ENCODE measurements at places on chromosomes 1 and 21. TPM values are rescaled to one million over a fixed set of nuclear protein-coding genes. Genes with fewer than 3 reads are reported as not detected.

SNX27 gene
- 25.9 TPM for total RNA-seq

TTLL10 gene
- not detected for total RNA-seq

SERPINC1 gene
- 0.61 TPM for total RNA-seq

DSCAM gene
- not detected for total RNA-seq

CELA2A gene
- total RNA-seq = 35.1 TPM

PLA2G4A gene
- total RNA-seq = 6.6 TPM

AKR7A3 gene
- 1.3 TPM for total RNA-seq

PKP1 gene
- total RNA-seq = not detected

MMP23B gene
- total RNA-seq = 7.8 TPM

DNA sequence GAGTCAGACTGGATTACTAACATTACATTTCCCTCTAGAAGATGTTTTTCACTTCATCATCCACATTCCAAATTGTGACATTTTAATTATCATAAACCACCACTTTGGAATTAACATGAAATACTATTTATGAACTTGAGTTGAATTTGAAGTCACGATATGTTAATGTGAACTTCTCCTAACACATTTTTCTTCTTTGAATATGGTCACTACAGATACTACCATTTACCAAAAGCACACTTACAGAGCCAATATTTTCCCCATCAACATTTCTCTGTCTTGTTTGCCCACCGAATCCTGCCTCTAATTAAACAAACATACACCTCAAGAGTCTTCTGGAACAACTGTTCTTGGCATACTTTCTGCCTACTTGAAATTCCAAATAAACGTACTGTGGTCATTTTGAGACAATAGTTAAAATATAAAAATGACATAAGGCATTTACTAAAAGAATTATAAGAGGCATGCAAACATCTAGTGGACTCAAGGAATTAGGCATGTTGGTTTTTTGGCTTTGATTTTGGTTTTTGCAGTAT, 177.4 kb downstream of the AKT3 start:
- no peaks in the 10 kb centered on the region for H3K36me3 ChIP-seq
- H3K4me1 ChIP-seq = no peaks in the 10 kb centered on the region
- H3K27me3 ChIP-seq = no peaks in the 10 kb centered on the region
- no peak overlapping the region for H3K4me3 ChIP-seq
- no peak overlapping the region for H3K27ac ChIP-seq
- no peak for DNase-seq

GRCh38 chr1:2335721-2336455, 55.5 kb downstream of the MORN1 start:
- H3K27ac ChIP-seq = no peak overlapping the region
- H3K4me1 ChIP-seq = no peaks in the 10 kb centered on the region
- H3K4me3 ChIP-seq = no peak overlapping the region
- H3K36me3 ChIP-seq = no peaks in the 10 kb centered on the region
- H3K27me3 ChIP-seq = no peaks in the 10 kb centered on the region

DNA sequence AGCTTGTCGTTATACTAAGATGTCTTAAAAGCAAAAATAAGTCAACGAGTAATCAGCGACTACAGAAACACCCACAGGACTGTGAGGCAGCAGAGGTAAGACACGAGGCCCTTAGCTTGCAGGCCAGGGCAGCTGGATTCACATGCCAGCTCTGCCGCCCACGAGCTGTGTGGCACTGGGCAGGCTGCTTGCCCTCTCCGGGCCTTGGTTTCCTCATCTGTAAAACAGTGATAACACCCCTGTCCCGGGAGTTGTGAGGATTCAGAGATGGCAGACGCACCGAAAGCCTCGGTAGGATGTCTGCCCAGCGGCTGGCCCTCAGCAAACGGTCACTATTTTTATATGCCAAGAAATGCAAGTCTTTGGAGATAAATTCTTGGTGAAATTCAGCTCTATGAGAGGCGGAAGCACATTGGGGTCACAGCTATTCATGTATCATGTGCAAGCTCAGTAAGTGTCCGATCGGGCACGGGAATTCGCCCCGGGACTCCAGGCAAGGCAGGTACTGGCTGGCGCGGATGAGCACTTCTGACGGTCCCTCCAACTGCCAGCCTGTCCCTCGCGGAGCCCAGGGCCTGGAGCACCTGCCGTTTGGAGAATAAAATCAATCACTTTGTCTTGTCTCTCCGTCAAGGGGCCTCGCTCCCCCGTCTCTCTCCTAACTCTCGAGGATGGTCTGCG, 1.1 kb downstream of the C2CD2 start:
- H3K36me3 ChIP-seq = no peaks in the 10 kb centered on the region
- no peak for DNase-seq
- peaks cover 64% of the 10 kb centered on the region for H3K4me1 ChIP-seq
- H3K27ac ChIP-seq = peak overlapping the region; percentile 96

- no peak for DNase-seq
- no peaks in the 10 kb centered on the region for H3K36me3 ChIP-seq
- H3K4me1 ChIP-seq = no peaks in the 10 kb centered on the region
Measured at GRCh38 chr1:170823120-170823519, 112.2 kb upstream of the MROH9 start.

- DNase-seq = peak; percentile 25
- H3K4me1 ChIP-seq = no peaks in the 10 kb centered on the region
- H3K27me3 ChIP-seq = no peaks in the 10 kb centered on the region
Measured at GRCh38 chr1:43796111-43796581, 88.8 kb downstream of the ST3GAL3 start.

DNA sequence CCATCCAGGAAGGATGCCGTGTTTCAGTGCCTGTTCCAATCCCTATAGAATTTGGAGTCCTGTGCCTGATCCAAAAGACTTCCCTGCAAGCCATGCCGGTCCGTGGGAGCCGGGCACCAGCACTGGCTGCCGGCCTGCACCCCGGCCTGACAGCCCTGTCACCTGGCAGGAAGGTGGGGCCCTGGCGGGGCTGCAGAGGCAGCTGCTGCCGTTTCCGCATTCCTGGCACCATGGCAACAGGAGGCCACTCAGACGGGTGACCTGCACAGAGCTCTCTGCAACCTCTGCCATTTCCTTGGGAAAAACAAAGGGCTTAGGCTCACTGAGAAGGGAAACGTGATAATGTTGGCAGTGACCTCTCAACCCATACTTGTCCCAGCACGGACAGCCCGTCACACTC, 63.2 kb upstream of the TMEM51 start:
- no peak overlapping the region for H3K27ac ChIP-seq

- no peak for DNase-seq
- no peak overlapping the region for H3K4me3 ChIP-seq
- no peaks in the 10 kb centered on the region for H3K36me3 ChIP-seq
- peaks cover 24% of the 10 kb centered on the region for H3K4me1 ChIP-seq
Measured at GRCh38 chr1:2532485-2533160, 2.6 kb upstream of the HES5 start.

GRCh38 chr1:10918531-10918930, 93.9 kb upstream of the TARDBP start:
- H3K4me3 ChIP-seq = no peak overlapping the region
- H3K27me3 ChIP-seq = no peaks in the 10 kb centered on the region
- no peak for DNase-seq
- H3K36me3 ChIP-seq = no peaks in the 10 kb centered on the region
- no peaks in the 10 kb centered on the region for H3K4me1 ChIP-seq

GRCh38 chr1:221759436-221759835, 17.5 kb upstream of the DUSP10 start:
- H3K27ac ChIP-seq = no peak overlapping the region
- H3K27me3 ChIP-seq = no peaks in the 10 kb centered on the region
- DNase-seq = no peak
- H3K4me1 ChIP-seq = peaks cover 4% of the 10 kb centered on the region

GRCh38 chr1:165288350-165289120, 68.0 kb downstream of the LMX1A start:
- no peak for DNase-seq
- H3K4me1 ChIP-seq = no peaks in the 10 kb centered on the region
- H3K36me3 ChIP-seq = no peaks in the 10 kb centered on the region
- H3K27ac ChIP-seq = no peak overlapping the region
- no peak overlapping the region for H3K4me3 ChIP-seq

GRCh38 chr1:157086299-157086698, 13.3 kb downstream of the ETV3L start:
- H3K27me3 ChIP-seq = no peaks in the 10 kb centered on the region
- no peaks in the 10 kb centered on the region for H3K4me1 ChIP-seq
- no peak overlapping the region for H3K27ac ChIP-seq
- no peak overlapping the region for H3K4me3 ChIP-seq
- H3K36me3 ChIP-seq = no peaks in the 10 kb centered on the region
- DNase-seq = no peak

DNA sequence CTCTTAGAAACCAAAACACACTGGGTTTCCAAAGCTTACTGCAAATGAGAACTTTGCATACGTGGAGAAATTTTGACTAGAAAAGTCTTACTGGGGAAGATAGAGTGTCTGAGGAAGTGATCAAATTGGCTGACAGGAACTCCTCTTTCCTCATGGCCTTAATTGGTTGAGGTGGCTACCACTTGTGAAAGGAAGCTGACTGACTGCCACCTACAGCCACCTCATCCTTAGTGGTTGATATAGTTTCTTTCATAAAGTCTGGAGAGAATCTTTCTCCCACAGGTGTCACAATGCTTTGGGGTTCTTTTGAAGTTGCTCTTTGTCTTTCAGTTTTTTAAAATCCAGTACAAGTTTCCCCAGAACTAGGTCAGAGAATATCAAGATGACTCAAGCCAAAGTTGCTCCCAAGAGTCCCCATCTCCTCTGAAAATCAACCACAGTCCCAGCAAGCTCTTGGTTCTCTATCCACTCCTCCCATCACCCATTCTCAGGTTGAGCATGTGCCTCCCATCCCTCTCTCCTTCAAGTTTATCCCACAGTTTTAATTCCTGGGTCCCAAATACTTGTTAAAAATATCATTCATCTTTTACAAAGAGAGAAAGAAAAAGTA, 43.3 kb downstream of the GPR88 start:
- no peak for DNase-seq
- H3K27ac ChIP-seq = no peak overlapping the region

GRCh38 chr1:185154912-185155513, 1.7 kb downstream of the TRMT1L start:
- DNase-seq = no peak
- H3K27ac ChIP-seq = no peak overlapping the region
- H3K27me3 ChIP-seq = no peaks in the 10 kb centered on the region
- H3K4me1 ChIP-seq = peaks cover 13% of the 10 kb centered on the region
- H3K4me3 ChIP-seq = no peak overlapping the region
- no peaks in the 10 kb centered on the region for H3K36me3 ChIP-seq

DNA sequence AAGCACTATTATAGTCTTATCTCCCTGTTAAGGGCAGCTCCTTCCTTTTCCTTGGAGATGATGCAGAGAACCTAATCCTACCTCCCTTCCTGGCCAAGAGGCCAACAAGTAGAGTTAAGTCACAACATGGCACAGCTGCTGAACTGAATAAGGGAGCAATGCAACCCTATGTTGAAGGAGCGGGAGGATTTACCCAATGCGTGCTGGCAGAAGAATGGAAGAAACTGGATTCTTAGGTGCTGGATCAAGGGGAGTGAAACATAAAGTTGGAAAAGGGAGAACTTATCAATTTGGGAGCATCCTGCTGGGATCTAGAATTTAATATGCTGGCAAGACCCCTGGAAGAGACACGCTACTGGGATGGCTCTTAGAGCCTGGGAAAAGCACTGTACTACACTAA, 12.0 kb upstream of the HUNK start:
- H3K27me3 ChIP-seq = peaks cover 3% of the 10 kb centered on the region
- DNase-seq = no peak
- no peaks in the 10 kb centered on the region for H3K4me1 ChIP-seq
- H3K4me3 ChIP-seq = no peak overlapping the region
- no peak overlapping the region for H3K27ac ChIP-seq
- no peaks in the 10 kb centered on the region for H3K36me3 ChIP-seq

- no peak for DNase-seq
- H3K27ac ChIP-seq = no peak overlapping the region
- H3K36me3 ChIP-seq = no peaks in the 10 kb centered on the region
- H3K4me1 ChIP-seq = no peaks in the 10 kb centered on the region
- peaks cover 19% of the 10 kb centered on the region for H3K27me3 ChIP-seq
Measured at GRCh38 chr21:44919913-44920693, 596 bp downstream of the ITGB2 start.

DNA sequence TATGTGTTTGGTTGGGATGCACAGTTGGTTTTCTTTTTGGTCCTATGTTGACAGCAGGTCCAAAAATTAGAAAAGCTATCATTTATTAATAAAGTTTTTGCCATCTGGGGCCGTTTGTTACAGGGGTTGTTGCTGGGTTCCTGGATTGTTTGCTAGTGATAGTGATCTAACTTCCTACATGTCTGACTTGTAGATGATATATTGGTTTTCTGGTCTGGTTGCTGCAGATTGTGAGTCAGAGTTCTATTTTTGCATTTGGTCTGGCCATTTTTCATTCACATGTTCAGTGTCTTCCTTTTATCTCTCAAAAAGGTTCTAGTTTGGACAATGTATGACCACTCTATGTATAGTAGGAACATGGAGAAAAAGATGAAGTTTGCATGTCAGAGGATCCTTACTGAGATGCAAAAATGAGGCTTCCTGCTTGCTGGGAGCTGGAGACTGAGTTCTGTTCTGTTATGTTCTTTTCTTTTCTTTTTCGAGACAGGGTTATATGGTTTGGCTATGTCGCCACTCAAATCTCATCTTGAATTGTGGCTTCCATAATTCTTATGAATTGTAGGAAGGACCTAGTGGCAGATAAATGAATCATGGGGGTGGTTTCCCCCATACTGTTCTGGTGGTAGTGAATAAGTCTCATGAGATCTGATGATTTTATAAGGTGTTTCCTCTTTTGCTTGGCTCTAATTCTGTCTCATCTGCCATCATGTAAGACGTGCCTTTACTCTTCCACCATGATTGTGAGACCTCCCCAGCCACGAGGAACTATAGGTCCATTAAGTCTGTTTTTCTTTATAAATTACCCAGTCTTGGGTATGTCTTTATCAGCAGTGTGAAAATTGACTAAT, 4.2 kb upstream of the NVL start:
- no peak for DNase-seq
- H3K27ac ChIP-seq = no peak overlapping the region
- no peaks in the 10 kb centered on the region for H3K27me3 ChIP-seq
- no peaks in the 10 kb centered on the region for H3K36me3 ChIP-seq
- no peak overlapping the region for H3K4me3 ChIP-seq
- H3K4me1 ChIP-seq = peaks cover 16% of the 10 kb centered on the region

DNA sequence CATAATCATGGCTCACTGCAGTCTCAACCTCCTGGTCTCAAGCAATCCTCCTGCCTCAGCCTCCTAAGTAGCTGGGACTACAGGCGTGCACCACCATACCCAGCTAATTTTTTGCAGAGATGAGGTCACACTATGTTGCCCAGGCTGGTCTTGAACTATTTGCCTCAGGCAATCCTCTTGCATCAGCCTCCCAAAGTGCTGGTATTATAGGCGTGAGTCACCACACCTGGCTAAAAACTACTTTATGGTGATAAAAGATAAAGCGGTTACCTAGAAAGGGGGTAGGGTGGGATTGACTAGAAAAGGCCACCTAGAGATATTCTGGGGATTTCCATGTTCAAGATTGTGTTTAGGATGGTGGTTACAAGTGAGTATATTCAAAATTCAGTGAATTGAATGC, 5.0 kb downstream of the TSTD1 start:
- DNase-seq = no peak
- no peaks in the 10 kb centered on the region for H3K27me3 ChIP-seq
- H3K4me3 ChIP-seq = no peak overlapping the region

- no peaks in the 10 kb centered on the region for H3K36me3 ChIP-seq
- no peaks in the 10 kb centered on the region for H3K27me3 ChIP-seq
- DNase-seq = no peak
Measured at GRCh38 chr21:44850208-44850800, 23.2 kb downstream of the PTTG1IP start.

All from adrenal gland (tissue), 19 donors.